Activated CD4-positive, alpha-beta T cell treated with anti-CD3 and anti-CD28 coated beads for 36 hours (primary cell): ENCODE measurements at places on chromosomes 1 and 21.
A peak's percentile ranks its signal among the peaks of the same experiment; 100 is the strongest.

DNA sequence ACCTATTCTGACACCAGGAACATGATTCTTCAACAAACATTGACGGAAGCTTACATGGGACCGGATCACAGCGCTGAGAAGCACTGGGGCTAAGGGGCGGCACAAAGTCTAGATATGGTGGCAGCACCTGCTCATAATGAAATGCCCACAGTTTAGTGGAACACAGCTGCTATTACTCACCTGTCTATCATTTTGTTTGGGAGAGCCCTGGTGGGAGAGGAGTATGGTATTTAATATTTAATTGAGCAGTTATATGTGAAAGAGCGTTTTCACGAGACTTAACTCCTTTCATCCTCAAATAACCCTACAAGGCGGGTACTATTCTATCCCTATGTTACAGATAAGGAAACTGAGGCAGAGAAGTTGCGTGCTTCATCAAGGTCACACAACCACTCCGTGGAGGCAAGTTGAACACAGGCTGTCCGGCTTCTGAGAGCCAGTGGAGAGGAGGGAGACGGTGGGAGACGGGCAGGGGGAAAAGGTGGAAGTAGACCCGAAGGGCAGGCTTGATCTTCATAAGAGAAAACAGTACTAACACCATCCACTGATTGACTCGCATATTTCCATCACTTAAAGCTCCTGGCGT, 790 bp upstream of the TSNAX start:
- no peak for DNase-seq

DNA sequence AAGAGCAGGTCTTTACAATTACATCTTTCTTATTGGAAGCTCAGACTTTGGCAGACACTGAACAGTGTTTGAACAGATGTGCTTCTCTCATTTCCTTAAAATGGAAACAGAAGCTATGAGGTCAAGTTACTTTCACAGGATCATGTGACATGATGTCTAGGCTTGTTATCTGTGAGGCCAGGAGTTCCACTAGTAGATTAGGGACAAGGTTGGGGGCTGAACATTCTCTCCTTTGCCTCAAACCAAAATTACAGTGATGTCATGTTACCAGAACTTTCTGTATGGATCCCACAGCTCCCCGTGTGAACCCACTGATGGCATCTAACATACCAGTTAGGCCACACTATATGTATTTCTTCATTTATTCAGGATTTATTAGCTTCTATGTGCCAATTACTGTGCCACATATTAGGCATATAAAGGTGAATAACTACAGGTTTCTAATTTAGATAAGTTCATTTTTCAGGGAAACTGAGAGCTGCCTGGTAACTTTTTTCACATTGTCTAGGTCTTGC, 6.0 kb downstream of the DYNLT5 start:
- no peak for DNase-seq

DNA sequence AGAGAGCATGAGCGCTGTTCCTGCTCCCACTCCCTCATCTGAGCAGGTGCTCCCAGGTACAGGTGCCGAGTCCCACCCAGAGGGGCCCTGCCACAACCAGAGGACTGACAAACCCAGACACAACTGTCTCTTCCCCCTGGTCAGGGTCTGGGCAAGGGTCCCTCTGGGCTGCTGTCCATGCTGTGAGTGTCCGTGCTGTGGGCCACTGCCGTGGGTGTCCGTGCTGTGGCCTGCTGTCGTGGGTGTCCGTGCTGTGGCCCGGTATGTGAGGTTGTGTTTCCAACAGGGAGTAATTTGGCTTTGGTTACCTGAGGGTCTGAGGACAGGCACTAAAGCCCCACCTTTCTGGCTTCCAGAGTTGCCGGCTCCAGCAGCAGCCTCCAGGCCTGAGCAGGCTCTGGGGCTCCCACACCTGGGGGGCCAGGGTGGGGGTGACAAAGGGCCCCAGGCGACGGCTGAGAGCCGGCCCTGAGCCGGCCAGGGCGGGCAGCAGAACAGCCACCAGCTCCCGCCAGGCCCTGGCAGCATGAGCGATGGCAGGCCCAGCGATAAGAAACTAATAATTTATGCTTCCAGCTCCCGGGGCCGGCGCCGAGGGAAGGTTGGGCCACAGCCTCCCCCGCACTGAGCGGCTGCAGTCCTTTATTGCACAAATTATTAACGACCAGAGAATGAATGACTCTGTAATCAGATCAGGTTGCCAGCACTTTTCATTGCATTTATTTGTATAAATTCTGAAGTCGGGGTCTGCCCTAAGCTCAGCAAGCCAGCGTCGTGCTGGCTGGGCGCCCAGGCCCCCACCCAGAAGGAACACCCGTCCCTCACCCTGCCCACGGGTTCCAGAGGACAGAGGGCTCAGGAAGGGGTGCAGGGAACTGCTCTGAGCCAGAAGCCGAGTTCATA, 7.3 kb upstream of the SAMD11 start:
- DNase-seq = no peak

GRCh38 chr1:10564063-10564462, 89.3 kb downstream of the PEX14 start:
- DNase-seq = no peak

DNA sequence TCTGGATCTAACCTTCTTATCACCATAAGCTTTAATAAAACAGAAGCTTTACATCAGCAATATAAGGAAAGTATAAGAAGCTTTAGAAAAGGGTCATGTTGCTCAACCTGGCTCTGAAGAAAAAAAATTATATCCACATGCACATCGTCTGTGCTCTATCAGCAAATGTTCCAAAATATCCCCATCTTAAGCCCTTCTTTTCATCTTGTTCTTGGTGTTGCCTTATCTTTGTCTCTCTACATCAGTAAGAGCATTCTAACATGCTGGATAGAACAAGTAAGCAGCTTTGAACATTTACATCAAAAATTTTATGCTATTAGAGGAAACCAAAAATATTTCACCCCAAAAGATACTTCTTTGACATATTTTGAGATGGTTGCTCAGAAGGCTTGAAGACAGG, 157.8 kb upstream of the SNX7 start:
- DNase-seq = no peak

- no peak for DNase-seq
Measured at GRCh38 chr1:98278055-98278454, 357.2 kb upstream of the DPYD start.

DNA sequence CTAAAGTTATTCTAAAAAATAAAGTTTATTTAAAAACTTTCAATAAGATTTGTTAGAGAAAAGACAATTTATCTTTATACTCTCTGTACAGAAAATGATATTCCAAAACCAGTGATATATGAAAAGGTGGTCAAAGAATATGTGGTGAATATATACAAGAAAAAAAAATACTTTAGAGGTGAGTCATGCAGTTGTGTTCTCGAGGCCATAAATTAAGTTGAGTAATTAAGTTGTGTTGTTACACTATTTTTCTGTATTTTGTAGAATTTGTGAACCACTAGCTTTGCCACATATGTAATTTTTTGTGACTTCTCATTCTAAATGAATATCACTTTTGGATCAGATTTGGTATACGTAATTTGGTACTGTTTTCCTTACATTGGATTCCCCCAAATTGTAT, 23.6 kb upstream of the DUSP10 start:
- no peak for DNase-seq

- no peak for DNase-seq
Measured at GRCh38 chr1:154867841-154868605, 2.1 kb downstream of the KCNN3 start.

DNA sequence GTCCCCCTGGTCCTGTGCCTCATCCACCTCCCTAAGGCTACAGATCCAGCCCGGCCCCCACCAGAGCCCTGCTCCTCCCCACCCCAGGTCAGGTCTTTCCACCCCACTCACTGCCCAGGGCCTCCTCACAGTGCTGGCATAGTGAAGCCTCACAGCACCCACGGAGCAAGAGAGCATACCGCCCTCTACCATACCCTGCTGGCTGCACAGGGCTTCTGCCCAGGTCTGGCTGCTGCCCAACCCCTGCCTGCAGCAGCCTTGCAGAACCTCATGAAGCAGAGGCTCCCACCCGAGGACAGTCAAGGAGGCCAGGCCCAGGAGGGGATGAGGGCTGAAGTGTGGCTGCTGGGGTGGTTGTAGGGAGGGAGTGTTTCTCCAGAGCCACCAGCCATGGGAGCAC, 19.7 kb upstream of the ARF1 start:
- no peak for DNase-seq

GRCh38 chr21:42566524-42567213, 53.0 kb downstream of the SLC37A1 start:
- DNase-seq = no peak

DNA sequence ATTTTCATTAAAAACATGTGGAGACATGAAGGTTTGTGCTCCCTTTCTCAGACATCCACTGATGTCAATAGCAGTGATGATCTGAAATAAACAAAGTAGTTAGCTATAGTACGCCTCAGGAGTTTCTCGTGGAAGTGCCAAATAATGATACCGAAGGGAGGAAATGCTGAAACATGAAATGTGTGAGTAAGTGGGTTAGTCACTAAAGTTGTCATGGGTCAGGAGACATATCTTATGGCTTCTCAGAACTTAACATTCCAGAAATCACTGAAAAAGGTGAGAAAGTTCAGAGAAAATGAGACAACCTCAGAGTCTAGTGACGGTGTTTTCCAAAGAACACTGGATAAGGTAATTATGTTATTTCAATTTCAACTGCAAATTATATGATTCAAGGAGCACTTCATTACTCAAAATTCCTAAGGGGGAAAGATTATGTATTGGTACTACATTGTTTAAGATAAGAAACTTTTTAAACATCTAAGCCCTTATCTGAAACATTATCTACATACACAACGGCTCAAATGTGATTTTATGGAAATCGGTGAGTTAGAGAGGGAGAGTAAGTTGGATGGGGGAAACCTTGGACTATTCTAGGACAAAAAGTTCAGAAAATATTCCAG, 20.6 kb downstream of the NIBAN1 start:
- DNase-seq = no peak

- no peak for DNase-seq
Measured at GRCh38 chr1:203048086-203048485, 21.8 kb downstream of the PPFIA4 start.

- no peak for DNase-seq
Measured at GRCh38 chr1:203103216-203103615, 17.4 kb upstream of the MYOG start.

DNA sequence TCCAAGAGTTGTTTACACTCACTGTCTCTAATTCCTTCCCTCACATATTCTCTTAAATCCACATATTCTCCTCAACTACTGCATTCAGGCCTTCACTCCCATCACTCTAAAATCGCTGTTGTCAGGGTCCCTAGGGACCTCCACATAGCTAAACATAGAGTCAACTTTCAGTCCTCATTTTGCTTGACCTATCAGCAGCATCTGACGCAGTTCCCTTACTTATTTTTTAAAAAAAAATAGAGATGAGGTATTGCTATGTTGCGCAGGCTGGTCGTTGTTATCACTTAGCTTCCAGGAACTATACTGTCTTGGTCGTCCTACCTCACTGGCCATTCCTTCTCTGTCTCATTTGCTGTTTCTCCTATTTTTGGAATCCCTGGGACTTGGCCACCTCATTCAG, 11.7 kb upstream of the PLEKHO1 start:
- DNase-seq = no peak

DNA sequence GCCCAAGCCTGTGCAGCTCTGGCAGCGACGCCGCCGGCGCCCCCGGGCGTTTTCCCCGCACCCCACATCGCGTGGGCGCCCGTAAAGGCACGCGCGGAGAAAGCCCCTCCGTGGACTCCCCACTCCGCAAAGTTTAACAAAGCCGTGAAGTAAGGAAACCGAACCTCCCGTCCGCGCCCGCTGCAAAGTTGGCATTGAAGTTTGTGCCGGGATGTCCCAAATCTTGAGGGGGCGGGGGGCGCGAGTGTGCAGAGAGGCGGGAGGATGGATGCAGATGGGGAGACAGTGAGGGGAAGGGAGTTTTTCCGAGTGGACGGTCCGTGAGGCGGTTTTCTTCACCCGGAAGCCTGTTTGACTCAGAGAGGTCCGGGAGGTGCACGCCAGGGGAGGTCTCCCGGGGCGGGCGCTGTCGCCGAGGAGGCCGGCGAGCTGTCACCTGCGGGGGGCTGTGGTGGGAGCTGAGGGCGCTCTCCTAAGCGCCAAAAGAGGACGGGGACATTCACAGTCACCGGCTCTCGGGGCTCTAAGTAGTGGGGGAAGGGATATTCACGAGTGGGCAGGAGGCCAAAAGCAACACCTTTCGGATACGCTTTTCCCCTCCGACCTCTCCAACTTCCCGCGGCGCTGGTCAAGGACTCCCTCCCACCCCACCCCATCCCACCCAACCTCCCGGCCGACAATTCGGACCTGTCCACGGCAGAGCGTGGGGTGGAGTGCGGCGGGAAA, 1.3 kb downstream of the WLS start:
- DNase-seq = no peak

GRCh38 chr1:214648801-214649200, 45.8 kb downstream of the CENPF start:
- no peak for DNase-seq

GRCh38 chr1:167880580-167881021, 33.3 kb downstream of the ADCY10 start:
- no peak for DNase-seq

DNA sequence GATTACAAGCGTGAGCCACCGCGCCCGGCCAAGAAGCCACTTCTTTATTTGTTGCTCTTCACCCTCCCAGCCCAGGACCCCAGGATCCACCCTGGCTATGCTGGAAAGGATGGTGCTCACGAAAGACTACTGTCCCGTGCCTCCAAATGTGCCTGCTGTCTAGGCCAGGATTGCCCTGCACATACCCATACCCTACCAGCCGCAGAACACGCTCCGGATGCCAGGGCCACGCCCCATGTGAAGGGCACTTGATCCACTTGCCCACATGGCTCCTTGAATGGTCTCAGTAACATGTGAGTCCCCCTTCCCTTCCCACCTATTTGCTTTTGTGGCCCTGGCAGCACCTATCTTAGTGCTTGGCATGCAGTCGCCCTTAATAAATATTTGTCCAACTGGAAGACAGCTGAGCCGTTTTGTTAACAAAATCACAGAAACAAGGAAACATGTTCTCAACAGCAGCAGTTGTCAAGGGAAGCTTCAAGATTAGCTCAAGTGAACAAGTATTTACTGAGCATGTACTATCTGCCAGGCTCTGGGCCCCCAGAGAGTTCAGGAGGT, 13.8 kb upstream of the UBXN10 start:
- DNase-seq = no peak

DNA sequence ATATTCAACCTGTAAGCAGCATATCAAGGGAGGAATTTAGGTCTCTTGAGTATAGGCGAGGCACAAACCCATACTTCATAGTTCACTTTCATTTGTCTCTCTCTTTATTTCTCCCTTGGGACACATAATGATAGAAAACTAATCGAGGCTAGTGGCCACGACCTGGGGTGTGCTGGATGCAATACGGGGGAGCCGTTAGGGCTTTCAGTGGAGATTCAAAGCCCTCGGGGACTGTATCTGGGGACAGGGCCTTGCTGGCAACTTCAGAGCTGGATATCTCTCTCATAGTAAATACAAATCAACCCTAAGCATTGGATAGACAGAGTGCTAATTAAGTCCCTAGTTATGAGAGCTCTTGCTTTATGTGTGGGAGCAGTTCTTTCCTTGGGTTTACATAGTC, 36.9 kb upstream of the SLC22A15 start:
- DNase-seq = no peak

- peak; percentile 50 for DNase-seq
Measured at GRCh38 chr1:235513495-235514366, 9.5 kb upstream of the B3GALNT2 start.

- DNase-seq = peak; percentile 65
Measured at GRCh38 chr21:32611471-32611997, 643 bp downstream of the CFAP298 start.
